ENCODE measurements at places on chromosomes 3 and 15. TPM values are rescaled to one million over a fixed set of nuclear protein-coding genes. Genes with fewer than 3 reads are reported as not detected.

Gene KBTBD13
- total RNA-seq = 3.4 TPM

Gene PARP14
- 11.3 TPM for total RNA-seq

Gene PRKCI
- 96.5 TPM for total RNA-seq

Gene MCF2L2
- 24.2 TPM for total RNA-seq

- no peaks in the 10 kb centered on the region for H3K27me3 ChIP-seq
- no peaks in the 10 kb centered on the region for H3K36me3 ChIP-seq
- H3K4me3 ChIP-seq = no peak overlapping the region
- no peaks in the 10 kb centered on the region for H3K4me1 ChIP-seq
- no peak for DNase-seq
Measured at GRCh38 chr3:385151-385550, 188.6 kb downstream of the CHL1 start.

Gene FBXO40
- 0.68 TPM for total RNA-seq

All from testis (tissue), 5 donors.